ENCODE measurements at places on chromosomes 3 and 15.
A peak's percentile ranks its signal among the peaks of the same experiment; 100 is the strongest.

GRCh38 chr3:9581742-9582141 is 28.1 kb upstream of the LHFPL4 start:
- no peak for DNase-seq

GRCh38 chr15:76338486-76339304 is 2.1 kb downstream of the ISL2 start:
- peak; percentile 66 for DNase-seq

DNA sequence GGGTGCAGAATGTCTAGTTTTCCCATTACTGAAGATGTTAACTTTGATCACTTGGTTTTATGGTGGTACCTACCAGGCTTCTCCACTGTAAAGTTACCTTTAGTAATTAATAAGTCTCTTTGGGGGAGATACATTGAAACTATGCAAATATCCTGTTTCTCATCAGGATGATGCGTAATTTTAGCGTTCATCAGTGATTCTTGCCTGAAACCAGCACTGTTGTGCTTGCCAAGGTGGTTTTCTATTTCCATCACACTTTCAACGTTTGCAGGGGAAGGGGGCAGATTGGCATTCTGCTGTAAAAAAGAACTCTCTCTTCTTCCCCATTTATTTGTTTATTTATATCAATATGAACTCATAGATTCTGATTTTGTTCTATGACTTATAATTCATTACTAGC is 61.0 kb downstream of the SSR3 start:
- no peak for DNase-seq

DNA sequence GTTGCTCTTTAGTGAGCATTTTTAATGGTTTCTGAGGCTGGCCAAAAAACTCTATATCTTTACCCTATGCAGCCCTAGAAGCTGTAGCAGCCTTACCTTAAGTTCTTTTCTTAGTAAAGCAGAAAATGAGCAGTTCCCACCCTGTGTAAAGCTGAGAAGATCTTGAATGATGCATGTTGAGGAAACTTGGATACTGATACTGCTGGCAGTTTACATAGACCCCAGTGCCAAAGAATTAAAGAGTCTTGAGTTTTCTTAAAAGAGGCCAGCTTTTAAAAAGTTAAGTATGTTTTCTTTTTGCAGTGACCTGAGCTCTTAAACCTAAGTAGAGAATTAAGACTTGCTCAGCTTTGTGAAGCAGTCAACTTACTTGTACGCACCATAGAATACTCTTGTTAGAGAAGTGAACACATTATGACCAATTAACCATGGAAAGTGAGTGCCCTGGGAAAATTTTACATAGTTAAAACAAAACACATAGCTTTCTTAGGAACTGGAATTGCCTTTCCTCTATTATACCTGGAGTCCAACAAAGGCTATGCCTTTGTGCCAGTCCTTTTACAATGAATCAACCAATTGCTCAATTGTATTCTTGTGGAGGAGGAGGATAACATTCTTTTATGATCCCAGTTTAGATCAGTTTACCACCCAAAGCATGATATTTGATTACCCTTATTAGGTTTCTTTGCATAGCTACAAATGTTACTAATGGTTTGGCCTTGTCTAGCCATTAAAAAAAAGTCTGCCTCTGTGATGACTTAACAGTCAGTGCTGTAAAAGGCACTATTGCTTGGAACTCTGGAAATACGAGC is 28.4 kb downstream of the PLS1 start:
- no peak for DNase-seq

DNA sequence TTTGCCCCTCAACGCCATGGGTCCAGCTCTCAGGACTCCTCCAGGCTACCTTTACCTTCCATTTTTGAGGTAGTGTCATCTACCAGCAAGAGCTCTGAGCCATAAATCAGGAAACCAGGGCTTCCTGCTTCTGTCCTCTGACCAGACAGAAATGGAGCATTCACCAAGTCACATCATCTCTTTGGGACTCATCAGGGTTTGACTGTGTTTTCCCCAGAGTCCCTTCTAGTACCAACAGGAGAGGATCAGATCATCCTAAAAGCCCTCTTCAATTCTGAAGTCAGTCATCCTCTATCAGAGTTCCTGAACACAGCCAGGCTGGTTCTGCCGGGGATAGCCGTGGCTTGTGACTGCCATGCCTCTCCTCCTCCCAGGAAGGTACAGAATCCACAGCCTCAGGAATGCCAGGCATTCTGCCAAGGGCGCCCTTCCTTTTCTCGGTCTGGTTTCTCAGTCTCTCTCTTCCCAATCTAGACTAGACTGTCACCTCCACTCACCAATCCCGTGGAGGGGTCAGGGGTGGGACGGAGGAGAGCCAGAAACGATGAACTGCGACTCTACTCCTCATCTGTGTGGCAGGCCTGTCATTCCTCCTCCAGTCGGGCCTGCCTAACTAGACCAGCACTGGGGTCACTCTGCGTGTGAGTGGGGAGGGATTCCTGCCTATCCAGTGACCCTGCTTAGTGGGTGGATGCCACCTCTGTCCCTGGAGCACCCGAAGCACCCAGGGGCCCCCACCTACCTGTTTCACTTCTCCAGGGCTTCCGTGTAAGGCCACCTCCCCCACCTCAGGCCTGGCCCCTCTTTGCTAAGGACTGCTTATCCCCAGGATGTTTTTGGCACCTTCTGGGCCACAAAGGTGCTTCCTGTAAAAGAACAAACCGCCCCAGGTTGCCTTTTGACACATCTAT is 30.9 kb downstream of the CCNL1 start:
- peak; percentile 67 for DNase-seq

DNA sequence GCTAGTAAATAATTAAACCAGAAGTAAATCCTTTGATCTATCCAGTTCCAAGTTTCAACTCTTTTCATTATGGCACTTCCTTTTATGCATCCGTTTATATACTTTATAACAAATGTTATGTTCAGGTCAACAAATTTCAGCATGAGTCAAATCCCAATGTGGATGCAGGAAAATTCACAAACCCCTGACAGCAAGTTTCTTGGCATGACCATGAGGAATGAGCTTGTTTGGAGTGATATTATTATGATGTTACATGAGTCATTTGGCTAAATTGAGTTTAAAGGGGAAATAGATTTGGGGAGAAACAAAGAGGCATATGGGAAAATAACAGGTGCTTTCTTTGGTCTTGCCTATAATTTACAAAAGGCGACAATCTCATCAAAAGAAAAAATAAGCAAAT is 32.1 kb upstream of the KCNMB2 start:
- DNase-seq: no peak

DNA sequence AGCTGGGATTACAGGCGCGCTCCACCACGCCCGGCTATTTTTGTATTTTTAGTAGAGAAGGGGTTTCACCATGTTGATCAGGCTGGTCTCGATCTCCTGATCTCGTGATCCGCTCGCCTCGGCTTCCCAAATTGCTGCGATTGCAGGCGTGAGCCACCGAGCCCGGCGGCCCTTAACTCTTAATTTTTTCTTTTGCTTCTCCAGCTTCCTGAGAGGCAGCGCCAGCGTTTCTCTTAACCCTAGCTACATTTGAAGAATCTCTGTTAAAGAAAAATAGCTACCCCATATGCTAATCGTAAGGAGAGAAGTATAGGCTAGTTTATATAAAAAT is 465 bp upstream of the GK5 start:
- DNase-seq: no peak

- DNase-seq: no peak
Measured at GRCh38 chr3:9223672-9224071, 25.8 kb downstream of the SRGAP3 start.

GRCh38 chr3:3307491-3307890 is 128.0 kb upstream of the CRBN start:
- no peak for DNase-seq

DNA sequence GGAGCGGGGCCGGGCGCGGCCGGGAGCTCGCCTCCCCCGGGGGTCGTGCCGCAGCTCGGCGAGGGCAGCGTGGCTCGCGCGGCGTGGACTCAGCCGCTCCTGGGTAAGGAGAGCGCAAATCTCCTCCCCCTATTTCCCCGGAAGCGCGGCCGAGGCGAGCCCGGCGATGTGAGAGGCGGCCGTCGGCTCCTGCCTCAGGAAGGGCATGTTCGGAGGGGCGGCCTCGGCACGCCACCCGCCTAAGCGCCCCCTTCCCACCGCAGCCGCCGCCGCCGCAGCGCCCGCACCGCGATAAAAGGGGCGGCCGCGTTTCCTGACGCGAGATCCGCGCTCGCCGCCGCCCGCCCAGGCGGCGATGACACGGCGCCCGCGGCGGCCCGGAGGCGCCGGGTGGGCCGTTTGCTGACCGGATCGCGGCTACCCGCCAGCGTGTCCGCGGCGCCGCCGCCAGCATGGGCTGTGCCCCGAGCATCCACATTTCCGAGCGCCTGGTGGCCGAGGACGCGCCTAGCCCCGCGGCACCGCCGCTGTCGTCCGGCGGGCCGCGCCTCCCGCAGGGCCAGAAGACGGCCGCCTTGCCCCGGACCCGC is at the start of gene PDE8A:
Gene PDE8A, plus strand, starts transcription at position 146 of the 590 bp plus-strand sequence. Its CDS starts 307 bp downstream, at position 453.
- no peak for DNase-seq

- DNase-seq: no peak
Measured at GRCh38 chr3:78048698-78049097, 1008.8 kb downstream of the ROBO2 start.

DNA sequence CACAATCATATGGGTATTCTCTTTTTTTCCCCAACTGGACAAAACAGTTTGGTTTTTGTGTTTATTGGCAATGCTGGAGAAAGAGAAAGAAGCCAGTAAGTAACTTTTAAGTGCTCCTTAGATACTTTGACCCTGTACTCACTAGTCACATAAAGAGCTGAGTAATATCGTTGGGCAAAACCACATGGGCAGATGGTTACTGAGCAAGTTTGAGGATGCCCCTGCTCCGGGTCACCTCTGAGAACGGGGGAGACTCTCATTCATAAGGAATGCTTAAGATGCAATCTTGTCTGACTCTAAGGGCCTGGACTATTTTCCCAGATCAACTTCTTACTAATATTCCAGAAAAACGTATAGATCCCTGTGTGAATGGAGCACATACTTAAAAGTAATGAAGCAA is 106.4 kb upstream of the SLC2A2 start:
- DNase-seq: no peak

DNA sequence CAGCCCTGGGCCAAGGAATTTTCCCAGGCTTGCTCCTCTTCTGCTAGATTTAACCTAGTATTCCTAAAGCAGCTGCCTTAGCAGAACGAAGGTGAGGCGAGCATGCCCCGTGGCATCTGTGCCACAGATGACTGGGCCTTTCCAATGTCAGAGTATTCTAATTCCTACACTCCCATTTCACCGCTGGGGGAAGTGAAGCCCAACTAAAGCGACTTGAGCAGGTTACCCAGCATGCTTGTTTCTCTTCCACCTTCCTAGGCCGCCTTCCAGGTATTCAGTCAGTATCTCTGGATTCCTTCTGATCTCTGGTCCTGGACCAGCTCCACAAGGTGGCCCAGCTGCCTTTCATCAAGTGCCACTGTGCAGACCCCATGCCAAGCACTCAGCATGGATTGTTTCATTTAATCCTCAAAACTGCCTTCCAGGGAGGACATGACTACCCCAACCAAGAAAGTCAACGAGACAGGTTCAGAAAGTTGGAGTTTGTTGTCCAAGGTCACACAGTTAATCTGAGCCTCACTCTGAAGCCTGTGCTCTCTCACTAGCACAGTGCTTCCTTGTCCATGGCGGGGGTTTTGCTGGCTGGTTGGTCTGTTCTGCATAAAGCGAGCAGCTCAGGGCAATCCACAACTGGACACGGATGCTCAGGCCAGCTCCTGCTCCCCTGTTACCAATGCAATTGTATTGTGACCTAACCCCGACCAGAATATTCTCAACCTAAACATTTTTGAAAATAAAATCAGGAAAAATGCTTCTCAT is 15.1 kb downstream of the MYO5C start:
- DNase-seq: no peak

DNA sequence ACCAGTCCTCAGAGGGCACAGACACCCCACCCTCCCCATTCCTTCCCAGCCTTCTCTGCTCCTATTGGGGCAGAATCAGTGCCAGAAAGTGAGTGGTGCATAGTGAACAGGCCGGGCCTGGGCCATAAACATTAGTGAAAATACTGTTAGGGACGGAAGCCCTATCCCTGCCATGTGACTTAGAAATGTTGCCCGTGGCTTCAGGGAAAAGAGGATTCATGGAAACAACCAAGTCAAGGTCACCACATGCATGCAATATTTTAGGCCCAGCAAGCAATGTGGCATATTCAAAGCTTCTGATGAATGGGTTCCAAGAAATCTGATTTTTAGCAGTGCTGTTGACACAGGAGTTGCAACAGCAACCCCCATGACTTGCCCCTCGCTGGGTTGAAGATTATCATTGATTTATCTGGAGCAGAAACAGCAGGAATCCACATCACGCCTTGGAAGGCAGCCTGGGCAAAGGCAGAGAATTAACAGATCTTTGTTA is 52.3 kb downstream of the CCNL1 start:
- DNase-seq: no peak

DNA sequence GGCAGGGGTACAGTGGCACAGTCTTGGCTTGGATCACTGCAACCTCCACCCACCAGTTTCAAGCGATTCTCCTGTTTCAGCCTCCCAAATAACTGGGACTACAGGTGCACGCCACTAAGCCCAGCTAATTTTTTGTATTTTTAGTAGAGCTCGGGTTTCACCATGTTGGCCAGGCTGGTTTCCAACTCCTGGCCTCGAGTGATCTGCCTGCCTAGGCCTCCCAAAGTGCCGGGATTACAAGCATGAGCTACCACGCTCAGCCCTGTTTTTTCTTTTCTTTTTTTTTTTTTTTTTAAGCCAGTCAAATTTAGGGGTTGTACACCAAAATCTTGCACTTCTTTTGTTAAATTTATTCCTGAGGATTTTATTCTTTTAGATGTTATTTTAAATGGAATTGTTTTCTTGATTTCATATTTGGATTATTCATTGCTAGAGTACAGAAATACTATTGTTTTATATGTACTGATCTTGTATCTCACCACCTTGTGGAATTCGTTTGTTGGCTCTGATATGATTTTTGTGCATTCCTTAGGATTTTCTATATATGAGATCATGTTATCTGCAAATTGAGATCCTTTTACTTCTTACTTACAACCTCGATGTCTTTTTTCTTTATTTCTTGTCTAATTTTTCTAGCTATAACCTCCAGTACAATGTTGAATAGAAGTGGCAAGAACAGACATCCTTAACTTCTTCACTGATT is 65.6 kb downstream of the ZNF609 start:
- DNase-seq: no peak

GRCh38 chr3:39879581-39879980 is 70.2 kb downstream of the MYRIP start:
- DNase-seq: no peak

GRCh38 chr15:57881972-57882371 is 175.5 kb downstream of the POLR2M start:
- no peak for DNase-seq

DNA sequence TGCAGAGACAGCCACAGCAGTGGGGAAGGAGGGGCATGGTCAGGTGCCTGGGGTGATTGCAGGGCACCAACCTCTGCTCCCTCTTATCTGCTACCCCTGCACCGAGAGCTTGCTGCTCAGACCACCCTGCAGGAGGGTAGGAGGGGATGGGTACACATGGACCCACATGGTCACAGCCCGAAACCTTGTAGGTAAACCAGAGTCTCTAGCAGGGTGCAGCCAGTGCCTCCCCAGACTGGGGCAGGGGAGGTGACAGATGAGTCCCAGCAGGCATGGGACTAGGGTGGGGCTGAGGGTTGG is 49.2 kb downstream of the FAH start:
- no peak for DNase-seq
